ENCODE measurements at places on chromosomes 1 and 21.

DNA sequence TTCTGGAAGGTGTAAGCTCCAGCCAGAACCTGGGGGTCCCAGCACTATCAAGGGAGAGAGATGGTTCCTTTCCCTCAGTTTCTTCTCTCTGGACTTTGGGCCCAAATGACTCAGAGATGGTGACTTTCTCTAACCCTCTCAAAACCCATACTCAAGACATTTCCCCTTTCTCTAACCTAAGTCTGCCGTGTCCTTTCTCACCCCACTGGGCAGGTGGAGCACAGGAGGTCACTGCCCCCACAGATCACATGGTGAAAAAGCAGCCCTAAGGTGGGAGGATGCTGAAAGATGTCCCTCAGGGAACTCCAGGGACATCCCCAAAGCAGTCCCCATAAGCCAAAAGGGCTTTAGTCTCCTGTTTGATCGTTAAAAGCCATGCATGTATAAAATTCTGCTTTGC is 173.7 kb downstream of the HIVEP3 start:
- DNase-seq: no peak

- no peak for DNase-seq
Observed at GRCh38 chr1:205283270-205284147, 38.0 kb downstream of the NUAK2 start.

DNA sequence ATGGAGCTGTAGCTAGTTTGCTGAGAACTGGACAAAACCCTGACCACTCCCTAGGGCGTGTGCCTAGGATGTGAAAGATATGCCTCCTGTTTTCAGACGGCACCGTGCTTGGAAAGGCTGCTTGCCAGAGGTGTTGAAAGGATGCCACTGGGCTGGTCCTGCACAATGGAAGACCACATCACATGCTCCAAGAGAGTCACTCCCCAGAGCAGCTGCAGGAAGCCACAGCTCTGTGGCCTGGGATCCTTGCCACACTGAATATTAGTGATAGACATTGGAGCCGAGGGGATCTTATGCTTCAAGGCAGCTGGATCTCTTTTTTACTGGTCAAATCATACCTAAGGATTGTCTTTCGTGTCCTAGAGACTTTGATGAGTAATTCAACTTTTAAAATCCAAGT is 6.6 kb upstream of the APP start:
- peak; percentile 35 for DNase-seq

- DNase-seq: no peak
Observed at GRCh38 chr1:12078575-12078937, 15.5 kb downstream of the TNFRSF8 start.

DNA sequence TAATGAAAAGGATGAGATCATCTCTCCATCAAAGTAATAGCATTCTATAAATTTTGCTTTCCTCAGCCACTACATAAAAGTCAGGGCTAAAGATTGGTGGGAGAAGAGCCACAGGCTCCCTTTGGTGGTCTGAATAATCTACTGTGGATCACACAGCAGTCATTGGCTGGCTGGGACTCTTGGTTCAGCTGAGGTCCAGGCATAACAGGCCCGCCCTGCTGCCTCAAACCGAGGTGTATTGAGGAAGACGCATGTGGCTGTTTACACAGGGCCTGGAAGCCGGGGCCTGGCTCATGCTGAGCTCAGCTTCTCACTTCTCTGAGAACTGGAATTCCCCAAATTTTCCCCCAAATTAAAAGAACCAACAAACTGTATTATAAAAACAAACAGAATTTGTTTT is 139.2 kb downstream of the PTPRC start:
- no peak for DNase-seq

GRCh38 chr21:17348357-17348756 is 164.5 kb upstream of the CXADR start:
- no peak for DNase-seq

GRCh38 chr1:214386747-214387146 is 105.8 kb downstream of the SMYD2 start:
- peak; percentile 87 for DNase-seq

DNA sequence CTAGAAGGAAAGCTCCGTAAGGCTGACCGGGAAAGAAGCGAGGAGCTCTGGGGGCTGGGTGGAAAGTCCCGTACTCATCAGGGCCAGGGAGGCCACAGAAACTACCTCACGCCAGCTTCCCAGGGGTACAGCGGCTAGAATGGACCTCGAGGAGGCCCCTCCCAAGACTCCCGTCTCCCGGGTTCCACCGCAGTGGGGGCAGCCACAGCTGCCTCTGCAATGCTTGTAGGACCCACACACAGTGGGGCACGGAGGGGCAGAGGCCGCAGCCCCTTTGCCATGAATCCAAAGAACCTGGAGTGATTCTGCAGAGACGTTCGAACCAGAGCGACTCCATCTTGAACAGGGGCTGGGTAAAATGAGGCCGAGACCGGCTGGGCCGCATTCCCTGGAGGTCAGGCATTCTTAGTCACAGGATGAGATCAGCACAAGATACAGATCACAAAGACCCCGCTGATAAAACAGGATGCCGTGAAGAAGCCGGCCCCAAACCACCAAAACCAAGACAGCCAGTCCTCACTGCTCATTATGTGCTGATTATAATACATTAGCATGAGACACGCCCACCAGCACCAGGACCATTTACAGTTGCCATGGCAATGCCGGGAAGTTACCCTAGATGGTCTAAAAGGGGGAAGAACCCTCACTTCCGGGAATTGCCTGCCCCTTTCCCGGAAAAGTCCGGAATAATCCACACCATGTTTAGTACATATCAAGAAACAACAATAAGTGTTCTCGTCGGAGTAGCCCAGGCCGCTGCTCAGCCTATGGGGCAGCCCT is 1.6 kb upstream of the ANKRD65 start:
- peak; percentile 13 for DNase-seq

DNA sequence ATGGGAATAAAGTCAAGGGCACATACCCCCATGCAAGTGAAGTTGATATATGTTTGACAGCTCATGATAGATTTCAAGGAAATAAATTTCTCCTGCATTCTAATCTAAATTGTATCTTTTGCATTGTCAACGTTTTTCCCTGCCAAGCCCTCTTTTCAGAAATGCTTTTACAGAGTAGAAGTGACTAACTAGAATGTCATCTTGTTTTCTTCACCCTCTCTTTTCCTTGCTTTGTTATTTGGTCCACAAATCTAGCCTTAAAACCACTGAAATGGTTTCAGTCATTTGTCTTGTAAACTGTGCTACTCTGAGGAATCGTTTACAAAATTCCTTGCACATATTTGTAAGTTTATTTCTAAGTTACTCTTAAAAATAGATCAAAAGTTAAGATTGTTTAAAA is 600.8 kb upstream of the CXADR start:
- peak; percentile 67 for DNase-seq

- DNase-seq: no peak
Observed at GRCh38 chr1:232550007-232550406, 79.9 kb downstream of the SIPA1L2 start.

GRCh38 chr1:234409328-234409727 is 36.1 kb downstream of the COA6 start:
- DNase-seq: no peak

DNA sequence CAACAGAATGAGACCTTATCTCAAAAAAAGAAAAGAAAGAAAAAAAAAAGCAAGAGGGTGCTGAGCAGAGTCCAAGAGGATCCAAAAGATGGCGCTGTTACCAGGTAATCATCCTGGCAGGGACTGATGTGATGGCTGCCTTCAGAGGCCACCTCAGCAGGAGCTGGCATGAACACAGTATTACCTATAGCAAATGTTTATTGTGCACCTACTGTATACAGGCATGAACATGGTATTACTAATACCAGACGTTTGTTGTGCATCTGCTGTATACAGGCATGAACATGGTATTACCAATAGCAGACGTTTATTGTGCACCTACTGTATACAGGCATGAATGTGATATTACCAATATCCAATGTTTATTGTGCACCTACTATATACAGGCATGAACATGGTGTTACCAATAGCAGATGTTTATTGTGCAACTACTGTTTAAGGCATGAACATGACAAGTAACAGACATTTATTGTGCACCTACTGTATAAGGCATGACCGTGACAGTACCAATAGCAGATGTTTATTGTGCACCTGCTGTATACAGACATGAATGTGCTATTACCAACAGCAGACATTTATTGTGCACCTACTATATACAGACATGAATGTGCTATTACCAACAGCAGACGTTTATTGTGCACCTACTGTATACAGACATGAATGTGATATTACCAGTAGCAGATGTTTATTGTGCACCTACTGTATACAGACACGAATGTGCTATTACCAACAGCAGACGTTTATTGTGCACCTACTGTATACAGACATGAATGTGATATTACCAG is 115.1 kb upstream of the TMEM51 start:
- peak; percentile 47 for DNase-seq

DNA sequence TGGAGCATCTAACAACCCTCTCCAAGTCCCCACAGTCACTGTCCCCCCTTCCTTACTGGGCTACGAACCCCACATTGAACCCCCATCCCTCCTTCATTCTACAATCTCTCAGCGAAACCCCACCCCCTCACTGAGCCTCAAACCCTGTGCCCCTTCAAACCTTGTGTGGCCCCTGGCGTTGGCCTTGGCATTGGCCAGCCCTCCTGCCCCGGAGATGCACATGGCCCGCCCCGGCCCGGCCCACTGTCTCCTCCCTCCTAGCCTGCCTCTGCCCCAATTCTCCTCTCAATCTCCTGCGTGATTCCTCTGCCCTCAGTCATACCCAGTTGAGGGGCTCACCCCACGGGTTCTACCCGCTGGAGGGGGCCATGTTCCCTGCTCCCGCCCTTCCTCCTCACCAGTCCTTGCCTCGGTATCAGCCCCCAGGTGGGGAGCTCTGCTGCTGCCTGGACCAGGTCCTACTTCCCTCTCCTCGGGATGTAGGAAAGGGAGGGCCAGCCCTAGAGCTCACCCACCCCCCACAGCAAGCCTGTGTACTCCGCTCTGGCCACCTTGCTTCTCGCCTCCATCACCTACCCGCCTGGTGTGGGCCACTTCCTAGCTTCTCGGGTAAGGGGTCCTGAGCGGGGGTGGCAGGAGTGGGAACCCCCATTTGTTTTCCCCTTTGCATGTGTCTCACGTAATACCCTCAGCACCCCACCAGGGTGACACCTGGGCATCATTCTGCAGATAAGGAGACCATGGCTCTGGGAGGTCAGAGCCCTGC is 6.6 kb downstream of the CLCNKA start:
- no peak for DNase-seq

- DNase-seq: no peak
Observed at GRCh38 chr1:22680726-22681125, 27.7 kb downstream of the C1QB start.

DNA sequence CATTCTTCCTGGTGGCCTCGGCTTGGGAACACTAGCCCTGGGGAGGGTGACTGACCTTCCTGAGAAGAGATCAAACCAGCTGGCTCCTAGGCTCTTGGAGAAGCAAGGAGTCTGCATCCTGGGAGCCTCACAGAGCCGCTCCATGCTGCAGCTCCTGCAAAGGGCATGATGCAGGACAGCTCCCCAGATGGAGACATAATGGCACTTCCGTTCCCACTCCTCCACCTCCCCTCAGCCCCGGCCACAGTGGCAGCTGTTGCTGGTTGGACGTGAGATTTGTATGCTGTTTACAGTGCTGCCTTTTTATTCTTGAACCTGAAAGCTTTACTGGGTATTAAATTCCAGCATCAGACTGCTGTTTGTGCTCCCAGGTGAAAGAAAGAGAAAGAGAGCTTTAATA is 83.7 kb upstream of the CTTNBP2NL start:
- DNase-seq: no peak

- DNase-seq: no peak
Observed at GRCh38 chr1:1068517-1069055, 5.5 kb downstream of the RNF223 start.

- no peak for DNase-seq
Observed at GRCh38 chr1:208077232-208078075, 166.5 kb upstream of the CD34 start.

GRCh38 chr1:230855886-230856285 is 12.4 kb downstream of the C1orf198 start:
- no peak for DNase-seq

GRCh38 chr1:48572646-48573258 is 100.7 kb upstream of the SPATA6 start:
- DNase-seq: peak; percentile 55

- DNase-seq: peak; percentile 67
Observed at GRCh38 chr1:154407198-154408091, 2.3 kb downstream of the IL6R start.

DNA sequence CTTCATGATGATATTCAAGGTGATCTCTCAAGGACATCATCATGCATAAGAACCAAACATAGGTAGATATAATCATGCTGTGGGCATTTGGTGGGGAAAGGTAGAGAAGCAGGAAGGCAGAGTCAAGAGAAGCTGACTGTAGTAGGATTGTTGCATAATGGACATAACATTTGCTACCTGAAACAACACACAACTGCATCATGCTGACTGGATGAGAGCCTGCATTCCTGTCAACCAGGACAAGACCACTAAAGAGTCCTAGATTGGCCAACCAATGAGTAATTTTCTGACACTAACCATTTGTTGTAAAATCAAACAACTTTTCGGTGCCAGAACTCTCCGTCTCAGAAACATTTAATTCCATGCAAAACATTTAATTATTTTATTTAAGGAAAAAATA is 377.2 kb downstream of the PLPP3 start:
- no peak for DNase-seq

GRCh38 chr1:245822996-245823395 is 668.2 kb downstream of the KIF26B start:
- peak; percentile 94 for DNase-seq

GRCh38 chr1:168958562-168959289 is 147.8 kb upstream of the ATP1B1 start:
- peak; percentile 35 for DNase-seq

Measured in GM23248 (cell line).